ENCODE measurements at places on chromosomes 4 and X.

DNA sequence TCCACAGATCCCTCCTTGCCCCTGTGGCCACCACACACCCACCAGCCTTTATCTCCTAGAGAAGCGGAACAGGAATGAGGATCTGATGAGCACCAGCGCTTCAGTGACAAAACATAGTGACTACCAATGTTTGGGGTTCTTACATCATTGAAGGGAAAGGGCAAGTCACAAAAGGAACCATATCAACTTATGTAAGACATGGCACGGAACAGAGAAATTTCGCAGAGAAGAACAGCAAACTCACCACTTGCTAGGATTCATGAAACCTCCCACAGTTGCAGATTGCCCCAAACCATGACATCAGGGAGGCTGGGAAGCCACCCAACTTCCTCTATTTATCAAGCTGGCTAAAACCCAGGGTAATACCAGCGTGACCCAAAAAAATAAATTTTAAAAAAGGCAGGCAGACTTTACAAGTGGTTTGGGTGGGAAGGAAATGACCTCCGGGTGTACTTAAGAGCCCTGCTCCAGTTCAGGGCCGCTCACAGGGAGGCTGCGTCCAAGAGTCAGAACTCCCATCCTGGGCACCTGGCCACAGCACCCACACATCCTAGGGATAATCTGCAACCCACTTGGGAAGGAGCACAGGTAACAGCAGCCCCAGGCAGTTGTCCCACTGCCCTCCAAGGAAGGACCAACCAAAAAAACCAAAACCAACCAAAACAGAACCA is 36.0 kb downstream of the ADGRG2 start:
- DNase-seq, result no peak

DNA sequence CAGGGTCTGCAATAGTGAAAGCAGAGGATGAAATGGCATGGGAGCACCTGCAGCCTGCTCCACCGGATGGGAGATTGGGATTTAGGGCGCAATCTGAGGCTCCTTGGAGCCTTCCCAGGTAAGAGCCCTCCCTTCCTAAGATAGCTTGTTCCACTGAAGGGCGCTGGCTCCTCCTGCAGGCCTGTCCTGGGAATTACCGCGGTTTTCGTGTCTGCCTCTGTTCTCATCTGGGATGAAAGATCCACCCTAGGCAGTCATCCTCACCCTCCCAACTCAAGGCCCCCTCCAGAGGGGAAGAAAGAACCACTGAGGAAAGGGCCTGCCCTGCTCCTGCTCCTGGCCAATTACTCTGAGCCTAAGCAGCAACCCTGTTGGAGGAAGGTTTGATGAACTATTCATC is 547.5 kb downstream of the SMARCA1 start:
- DNase-seq, result peak; percentile 8

GRCh38 chrX:15475021-15475420 is 18.1 kb downstream of the PIR start:
- no peak for DNase-seq

GRCh38 chr4:159764343-159764952 is 661.6 kb downstream of the RAPGEF2 start:
- DNase-seq, result no peak

DNA sequence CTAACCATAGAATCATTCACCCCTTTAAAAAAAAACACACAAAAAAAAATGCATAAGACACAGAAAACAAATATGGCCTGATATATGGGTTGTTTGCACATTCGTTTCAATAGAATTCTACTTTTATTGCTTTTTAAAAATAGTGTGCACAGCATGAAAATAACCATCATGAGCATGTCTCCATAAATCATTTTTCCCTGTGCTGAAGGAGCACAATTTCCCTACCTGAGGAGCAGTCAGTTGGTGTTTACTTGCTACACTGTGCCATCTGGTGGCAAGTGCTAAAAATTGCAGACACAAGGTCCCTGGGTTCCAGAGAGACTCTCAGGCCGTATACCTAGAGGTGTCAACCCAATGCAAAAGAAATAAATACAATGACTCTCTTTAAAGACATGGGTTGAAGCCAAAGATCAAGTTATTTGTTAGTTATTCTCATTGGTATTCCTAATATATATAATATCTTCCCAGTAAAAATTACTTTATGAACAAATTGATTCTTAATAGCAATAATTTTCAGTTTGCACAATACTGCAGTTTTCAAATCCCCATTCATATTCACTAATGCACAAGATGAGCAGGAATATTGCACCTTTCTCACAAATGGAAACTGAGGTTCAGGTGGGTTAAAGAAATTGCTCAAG is 551.4 kb downstream of the IQCM start:
- peak; percentile 5 for DNase-seq

DNA sequence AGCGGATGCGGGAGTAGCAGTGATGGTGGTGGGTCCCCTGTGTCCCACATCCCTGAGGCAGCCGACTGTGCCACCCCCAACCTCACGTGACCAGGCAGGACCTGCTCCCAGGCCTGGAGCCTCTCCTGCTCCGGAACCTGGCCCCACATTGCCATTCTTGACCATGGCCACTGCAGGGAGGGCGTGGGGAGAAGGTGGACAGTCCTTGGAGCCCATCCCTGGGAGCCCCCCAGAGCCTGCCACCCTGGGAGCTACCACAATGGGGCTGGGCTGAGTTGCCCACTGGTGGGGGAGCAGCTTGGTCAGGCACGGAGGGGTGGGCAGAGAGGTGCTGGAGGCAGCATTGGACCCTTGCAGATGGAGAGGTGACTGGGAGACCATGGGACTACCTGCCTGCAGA is 36.8 kb downstream of the TMPRSS11A start:
- DNase-seq, result no peak

DNA sequence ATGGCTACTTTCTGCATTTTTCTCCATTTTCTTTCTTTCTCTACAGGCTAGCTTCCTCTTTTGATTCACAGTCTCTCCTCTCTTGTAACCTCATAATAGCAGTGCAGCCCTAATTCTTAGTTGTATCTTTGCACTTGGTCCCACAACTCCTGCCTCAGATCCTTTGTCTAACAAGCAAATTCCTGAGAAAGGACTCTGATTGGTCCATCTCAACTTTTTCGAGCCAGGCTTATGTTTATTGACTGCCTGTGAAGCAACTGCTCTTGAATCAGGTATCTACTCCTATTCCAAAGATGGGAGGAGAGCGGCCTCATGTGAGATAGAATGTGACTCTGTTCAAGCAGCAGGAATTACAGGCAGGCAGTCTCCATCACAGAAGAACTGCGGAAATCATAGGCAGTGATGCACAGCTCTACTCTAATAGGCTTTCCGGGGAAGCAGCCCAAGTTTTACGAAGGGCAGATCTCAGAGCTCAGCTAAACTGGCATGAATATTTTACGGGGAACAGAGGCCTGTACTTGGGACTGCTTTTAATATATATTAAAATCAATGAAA is 123.5 kb downstream of the GABRB1 start:
- no peak for DNase-seq

Measured in NCI-H2029 (cell line).